ENCODE measurements at places on chromosomes 3 and 15.

GRCh38 chr3:101850246-101851051, 1.1 kb downstream of the NFKBIZ start:
- DNase-seq = no peak

DNA sequence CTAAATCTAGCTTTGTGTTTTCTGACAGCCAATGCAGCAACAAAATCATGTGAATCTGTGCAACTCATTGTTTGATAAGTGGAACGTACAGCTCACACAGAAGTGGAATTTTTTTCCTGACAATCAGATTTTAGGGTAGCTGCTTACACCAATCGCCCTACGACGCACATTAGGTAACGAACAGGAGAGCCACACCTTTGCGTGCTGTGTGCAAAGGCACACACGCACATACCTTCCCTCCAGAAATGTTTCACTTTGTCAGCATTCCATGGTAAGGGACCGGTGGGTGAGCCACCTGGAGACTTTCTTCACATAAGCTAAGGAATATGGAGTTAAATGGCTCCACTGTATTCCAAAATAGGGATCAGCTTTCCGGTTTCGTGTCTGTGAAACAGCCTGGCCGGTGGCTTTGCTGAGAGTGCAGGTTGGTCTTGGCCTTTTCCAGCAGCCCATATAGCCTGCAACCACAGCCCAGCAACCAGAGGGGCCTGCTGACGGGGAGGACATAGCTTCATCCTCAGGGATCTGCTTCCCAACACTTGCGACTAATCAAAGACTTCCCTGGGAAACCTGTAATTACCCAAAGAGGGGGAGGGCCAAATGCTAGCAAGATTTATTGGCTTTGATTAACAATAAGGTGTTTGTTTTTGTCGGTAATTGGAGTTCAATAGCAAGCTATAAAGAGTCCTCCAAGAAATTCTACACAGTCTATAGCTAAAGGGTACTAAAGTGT, 145.3 kb downstream of the ADAMTS17 start:
- DNase-seq = no peak

DNA sequence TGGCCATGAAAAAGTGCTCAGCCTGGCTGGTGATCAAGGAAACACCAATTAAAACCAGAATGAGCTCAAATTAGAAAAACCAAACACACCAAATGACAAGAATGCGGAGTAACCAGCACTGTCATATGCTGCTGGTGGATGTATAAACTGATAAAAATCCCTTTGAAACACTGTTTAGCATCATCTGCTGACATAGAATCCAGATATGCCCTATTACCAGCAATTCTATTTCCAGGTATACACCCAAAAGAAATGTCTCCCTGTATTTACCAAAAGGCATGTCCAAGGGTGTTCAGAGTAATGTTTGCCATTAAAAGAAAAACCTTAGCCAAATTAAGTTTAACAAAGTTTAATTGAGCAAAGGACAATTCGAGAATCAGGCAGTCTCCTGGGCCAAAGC, 138.6 kb downstream of the FMN1 start:
- DNase-seq = no peak

GRCh38 chr3:186099178-186099577, 9.7 kb downstream of the ETV5 start:
- no peak for DNase-seq

GRCh38 chr3:64905906-64906410, 218.2 kb upstream of the ADAMTS9 start:
- DNase-seq = no peak

Measured in stimulated activated CD8-positive, alpha-beta memory T cell treated with anti-CD3 and anti-CD28 coated beads, Interleukin-7, amount 100 ng/mL, for 24 hours (primary cell).